NCI-H1694 (cell line): ENCODE measurements at places on chromosomes 2 and 18.

DNA sequence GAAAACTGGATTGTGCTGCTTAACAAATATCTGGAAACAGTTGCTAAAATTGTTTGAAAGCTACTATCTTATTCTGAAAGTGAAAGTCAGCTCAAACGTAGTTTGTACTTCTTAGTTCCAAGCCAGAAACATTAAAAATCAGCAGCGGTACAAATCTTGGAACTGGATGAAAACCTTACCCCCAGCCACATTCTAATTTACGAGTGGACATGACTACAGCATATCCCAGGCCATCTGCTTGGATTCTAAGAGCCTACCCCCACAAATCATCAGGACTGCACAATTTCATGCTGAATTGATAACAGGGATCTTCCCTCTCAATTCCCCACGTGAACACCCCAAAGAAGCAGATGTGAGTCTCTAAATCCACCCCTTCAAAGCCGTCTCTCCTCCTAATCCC lies 158.7 kb upstream of the NCKAP5 start:
- no peak for DNase-seq

GRCh38 chr2:174012347-174013314 lies 47.5 kb upstream of the SP3 start:
- no peak for DNase-seq

- no peak for DNase-seq
These were observed 54.0 kb upstream of the TWIST2 start for GRCh38 chr2:238793801-238794449.

- no peak for DNase-seq
These were observed 171.8 kb downstream of the UBE2E3 start for GRCh38 chr2:181152226-181152625.

GRCh38 chr18:76363436-76364120 lies 131.5 kb downstream of the ZNF516 start:
- DNase-seq = no peak

GRCh38 chr2:220394433-220394832 lies 767.0 kb downstream of the SLC4A3 start:
- DNase-seq = peak; percentile 78
